NCI-H1436 treated with DMSO at 0.1 percent for 48 hours (cell line): ENCODE measurements at places on chromosomes 2 and 18.

- no peak for DNase-seq
Observed at GRCh38 chr2:96239091-96239490, 26.7 kb downstream of the TMEM127 start.

GRCh38 chr2:7691961-7692656, 774.9 kb downstream of the RNF144A start:
- DNase-seq = no peak

DNA sequence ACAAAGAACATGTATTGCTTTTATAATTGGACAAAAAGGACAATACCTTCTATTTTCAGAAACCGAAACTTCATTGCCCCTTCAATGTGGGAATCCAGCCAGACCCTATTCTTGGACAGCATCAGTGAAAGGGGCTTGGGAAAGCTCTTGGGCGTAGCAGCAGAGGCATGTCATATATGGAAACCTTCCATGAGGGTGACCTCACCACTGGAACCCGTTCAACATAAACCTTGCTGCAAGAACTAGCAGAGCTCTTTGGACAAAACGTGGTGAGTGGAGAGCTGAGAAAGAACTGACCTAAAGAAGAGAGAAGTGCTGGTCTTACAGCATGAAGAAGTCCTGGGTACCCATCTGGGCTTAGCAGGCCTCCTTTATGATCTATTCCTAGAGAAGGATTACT, 22.7 kb upstream of the ACTG2 start:
- no peak for DNase-seq

- DNase-seq = no peak
Observed at GRCh38 chr2:108923019-108923700, 65.9 kb downstream of the EDAR start.

- DNase-seq = no peak
Observed at GRCh38 chr2:158586491-158586890, 129.7 kb downstream of the PKP4 start.

GRCh38 chr2:13193900-13194299, 477.2 kb downstream of the TRIB2 start:
- no peak for DNase-seq
